Non-pigmented ciliary epithelial cell (primary cell): ENCODE measurements at places on chromosomes 5 and 9.
A peak's percentile ranks its signal among the peaks of the same experiment; 100 is the strongest.

GRCh38 chr5:14204785-14205321 is 61.7 kb downstream of the TRIO start:
- DNase-seq = peak; percentile 75

DNA sequence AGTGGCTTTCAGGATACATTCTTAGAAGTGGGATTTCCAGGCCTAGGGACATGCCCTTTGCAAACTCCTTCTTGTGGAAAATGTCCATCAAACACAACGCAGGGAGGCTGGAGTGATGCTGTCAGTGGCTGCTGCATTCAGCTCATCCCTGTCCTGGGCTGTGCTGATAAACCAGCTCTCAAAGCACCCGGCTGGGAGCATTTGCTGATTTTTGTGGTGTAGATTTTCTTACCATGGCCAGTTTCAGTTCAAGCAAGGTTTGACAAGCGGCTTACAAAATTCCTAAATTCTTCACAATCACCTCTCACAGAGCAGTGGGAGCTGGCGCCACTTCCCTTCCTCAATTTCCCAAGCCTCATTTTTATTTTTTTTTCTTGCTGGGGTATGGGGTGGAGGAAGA is 28.2 kb downstream of the FAM163B start:
- DNase-seq = no peak

GRCh38 chr5:43315682-43316081 is 2.5 kb upstream of the HMGCS1 start:
- DNase-seq = no peak

DNA sequence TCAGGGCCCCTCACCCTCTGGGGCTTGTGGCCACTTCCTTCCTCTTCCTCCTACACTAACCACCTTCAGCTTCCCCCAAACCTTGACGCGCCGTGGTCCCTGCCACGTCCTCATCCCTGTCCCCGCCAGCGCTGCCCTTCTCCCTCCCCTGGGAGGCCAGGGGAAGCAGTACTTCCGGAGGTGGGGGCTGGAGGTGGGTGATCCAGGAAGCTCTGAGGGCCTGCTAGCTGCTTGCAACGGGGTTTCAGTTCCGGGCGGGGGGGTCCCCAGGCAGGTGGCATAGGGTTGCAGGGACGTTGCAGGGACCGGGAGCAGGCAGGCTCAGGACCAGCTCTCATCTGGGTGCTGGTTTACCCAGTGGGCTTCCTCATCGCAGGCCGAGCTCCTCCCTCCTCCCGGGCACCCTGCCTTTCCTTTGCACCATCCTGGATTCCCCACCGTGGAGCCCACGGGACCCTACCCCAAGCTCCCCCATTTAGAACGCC is 70.0 kb downstream of the RXRA start:
- DNase-seq = no peak

GRCh38 chr5:62256161-62257019 is 49.6 kb upstream of the KIF2A start:
- no peak for DNase-seq

- DNase-seq = no peak
Observed at GRCh38 chr5:131384616-131385214, 120.9 kb downstream of the CDC42SE2 start.

GRCh38 chr5:119239119-119239417 is 116.8 kb upstream of the TNFAIP8 start:
- DNase-seq = no peak

DNA sequence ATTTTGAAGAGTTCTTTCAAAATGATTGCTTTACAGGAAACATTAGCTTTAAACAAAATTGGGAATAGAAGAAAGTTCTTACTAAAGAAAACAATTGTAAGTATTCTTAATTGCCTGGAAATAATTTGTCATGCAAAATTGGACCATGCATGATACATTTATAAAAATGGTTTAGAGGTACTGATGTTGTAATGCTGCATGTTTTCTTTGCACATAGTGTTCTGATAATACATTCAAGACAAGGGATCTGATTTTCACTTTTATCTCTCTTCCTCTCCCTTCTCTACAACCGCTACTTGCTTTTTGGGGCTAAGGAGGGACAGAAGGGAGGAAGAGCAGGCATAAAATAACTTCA is 211.6 kb upstream of the MPDZ start:
- DNase-seq = no peak

DNA sequence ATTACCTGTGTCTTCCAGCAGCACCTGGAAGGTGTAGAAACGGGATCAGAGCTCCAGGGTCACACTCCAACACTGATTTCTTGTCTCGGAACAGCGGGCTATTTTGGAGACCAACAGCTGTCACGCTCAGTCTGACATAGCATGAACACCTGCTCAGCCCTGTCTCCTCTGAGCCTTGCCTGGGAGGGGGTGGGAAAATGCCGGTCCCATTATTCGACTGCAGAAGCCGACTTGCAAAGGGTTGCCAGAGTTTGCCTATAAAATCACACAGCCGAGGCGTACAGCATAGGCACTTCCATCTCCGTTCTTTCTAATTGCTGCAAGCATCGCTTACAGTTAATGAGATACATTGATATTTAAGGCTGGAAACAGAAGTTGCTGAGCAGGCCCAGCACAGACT is 300.8 kb upstream of the MSX2 start:
- DNase-seq = no peak

GRCh38 chr9:95458666-95459065 is 58.1 kb downstream of the PTCH1 start:
- no peak for DNase-seq

GRCh38 chr5:58294598-58295305 is 165.1 kb downstream of the PLK2 start:
- DNase-seq = peak; percentile 20

DNA sequence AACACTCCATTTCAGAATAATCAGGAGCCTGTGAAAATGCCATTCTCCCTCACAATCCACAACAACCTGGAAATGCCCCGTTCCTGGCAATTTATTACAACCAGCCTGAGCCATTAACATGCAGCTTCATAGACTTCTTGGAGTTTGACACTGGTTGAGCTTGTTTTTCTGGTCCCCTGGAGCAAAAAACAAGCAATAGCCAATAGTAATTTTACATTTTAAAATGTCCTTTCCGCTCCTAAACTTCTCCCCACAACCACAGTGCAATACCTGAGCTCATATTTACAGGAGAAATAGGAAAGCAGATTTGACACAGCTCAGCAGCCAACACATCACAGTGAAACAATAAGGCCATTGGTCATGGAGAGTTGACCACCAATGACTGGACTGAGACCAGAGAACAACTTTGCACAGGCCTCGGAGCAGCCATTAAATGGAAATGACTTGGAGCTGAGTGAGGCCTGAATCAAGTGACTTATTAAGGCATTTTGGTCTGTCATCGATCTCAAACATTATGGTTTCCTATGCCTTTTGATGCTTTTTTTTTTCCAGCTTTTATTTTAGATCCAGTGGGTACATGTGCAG is 73.0 kb downstream of the ENC1 start:
- DNase-seq = no peak
